ENCODE measurements at places on chromosomes 1 and 21.

GRCh38 chr1:65422241-65423203 lies 2.1 kb downstream of the LEPR start:
- DNase-seq: no peak

DNA sequence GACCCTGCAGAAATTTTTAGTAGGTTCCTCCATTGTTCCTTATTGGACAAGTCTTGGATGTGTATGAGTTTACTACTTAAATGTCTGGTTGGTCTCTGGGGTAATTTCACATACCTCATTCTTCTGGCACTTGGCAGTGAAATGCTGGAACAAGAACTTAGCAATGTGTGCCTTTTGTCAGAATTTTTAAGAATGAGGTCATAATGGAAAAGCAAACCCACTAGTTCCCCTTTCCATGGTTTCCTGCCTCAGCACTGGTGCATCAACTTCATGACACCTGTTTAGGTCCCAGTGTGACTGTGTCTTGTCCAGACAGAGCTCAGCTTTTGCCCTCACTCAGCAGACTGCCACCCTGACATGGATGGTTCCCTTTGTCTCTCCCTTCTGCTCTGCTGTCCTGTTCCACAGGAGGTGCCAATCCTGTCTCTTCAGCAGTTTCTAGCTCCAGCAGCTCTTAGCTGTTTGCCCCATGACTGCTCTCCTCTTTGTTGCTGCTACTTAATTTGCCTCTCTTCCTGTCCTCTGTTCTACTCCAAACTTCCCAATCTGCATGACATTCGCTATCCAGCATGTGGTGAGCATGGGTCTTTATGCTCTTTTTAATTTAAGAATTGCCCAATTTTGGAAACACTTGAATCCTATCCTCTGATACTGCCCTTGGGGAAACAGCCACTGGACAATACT lies 135.6 kb downstream of the CYYR1 start:
- no peak for DNase-seq

- DNase-seq: no peak
Measured at GRCh38 chr1:200041337-200042118, 14.0 kb downstream of the NR5A2 start.

GRCh38 chr21:45383111-45383614 lies 21.8 kb upstream of the COL18A1 start:
- no peak for DNase-seq

GRCh38 chr1:42923367-42924081 lies 35.1 kb downstream of the SLC2A1 start:
- DNase-seq: no peak

DNA sequence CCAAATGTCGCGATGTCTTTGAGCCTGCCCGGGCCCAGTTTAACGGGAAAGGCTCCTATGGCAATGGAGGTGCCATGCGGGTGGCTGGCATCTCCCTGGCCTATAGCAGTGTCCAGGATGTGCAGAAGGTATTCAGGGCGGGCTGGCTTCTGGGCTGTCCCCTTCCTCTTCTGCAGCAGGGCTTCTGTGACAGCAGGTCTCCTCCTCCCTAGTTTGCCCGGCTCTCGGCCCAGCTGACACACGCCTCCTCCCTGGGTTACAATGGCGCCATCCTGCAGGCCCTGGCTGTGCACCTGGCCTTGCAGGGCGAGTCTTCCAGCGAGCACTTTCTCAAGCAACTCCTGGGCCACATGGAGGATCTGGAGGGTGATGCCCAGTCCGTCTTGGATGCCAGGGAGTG lies 3.0 kb downstream of the ADPRS start:
- no peak for DNase-seq

GRCh38 chr21:26130249-26130881 lies 40.2 kb downstream of the APP start:
- no peak for DNase-seq

GRCh38 chr1:47682786-47683350 lies 245.0 kb downstream of the FOXD2 start:
- no peak for DNase-seq

GRCh38 chr1:198864695-198865094 lies 225.9 kb downstream of the PTPRC start:
- no peak for DNase-seq

- DNase-seq: no peak
Measured at GRCh38 chr1:156464335-156464734, 36.2 kb downstream of the MEF2D start.

DNA sequence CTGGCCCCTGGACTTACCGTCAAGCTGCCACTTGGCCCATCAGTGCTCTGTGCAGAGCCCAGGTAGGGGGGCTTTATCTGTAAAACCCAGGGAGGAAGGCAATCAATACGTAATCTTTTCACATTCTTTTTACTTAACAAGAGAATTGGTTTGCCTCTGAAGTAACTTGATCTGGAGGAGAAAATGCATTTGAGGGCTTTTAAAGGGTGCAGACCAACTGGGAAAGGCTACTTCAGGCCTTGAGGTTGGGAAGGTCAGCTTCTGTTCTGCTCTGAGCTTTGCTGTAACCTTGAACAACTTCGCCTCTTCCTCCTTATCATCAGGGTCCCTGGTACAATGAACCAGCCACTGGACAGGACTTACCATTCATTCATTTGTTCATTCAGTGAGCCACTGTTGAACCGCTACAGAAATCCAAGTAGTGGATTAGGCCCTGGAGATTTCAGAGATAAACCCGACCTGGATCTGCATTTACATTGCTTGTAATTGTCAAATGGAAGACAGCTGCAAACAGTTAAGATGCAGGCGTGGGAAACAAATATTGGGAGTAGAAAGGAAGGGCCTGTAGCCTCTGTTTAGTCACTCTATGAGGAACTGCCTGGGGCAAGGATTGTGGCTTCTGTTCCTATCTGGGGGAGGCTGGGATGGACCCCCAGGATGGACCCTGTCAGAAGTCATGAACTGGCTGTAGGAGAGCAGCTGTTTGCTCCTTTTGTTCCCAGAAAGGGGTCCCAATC lies 90.9 kb downstream of the MAN1C1 start:
- DNase-seq: no peak

GRCh38 chr1:214008347-214008746 lies 20.6 kb downstream of the PROX1 start:
- DNase-seq: no peak

GRCh38 chr1:23796466-23797271 lies 3.9 kb downstream of the GALE start:
- no peak for DNase-seq

- DNase-seq: no peak
Measured at GRCh38 chr1:221638595-221638994, 103.3 kb downstream of the DUSP10 start.

DNA sequence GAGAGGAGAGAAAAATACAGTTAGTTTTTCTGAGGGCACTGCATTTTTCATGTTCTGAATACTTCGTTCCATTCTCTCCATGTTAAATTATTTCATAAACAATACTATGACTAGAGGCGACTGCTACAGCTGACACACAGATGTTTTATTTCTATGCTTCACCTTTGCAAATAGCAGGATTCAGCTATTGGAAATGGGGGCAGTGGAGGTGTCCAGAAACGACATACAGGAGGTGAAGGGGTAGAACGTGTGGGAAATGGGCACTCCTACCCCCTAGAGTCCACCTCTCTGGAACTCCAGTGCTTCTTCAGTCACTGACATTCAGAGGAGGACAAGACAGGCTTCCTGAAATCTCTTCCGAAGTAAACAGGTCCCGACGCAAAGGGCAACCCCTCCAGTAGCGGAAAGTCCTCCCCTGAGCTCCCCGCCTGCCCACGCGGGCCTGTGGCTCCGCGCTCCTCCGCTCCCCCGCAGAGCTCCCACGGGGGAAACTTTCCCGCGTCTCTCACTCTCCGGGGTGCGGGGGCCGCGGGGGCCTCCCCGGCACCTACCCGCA lies 480 bp downstream of the DPYD start:
- DNase-seq: no peak

- DNase-seq: no peak
Measured at GRCh38 chr1:205664399-205665017, 15.8 kb downstream of the SLC45A3 start.

- DNase-seq: no peak
Measured at GRCh38 chr1:198876371-198876871, 237.6 kb downstream of the PTPRC start.

GRCh38 chr1:101474039-101474665 lies 237.3 kb downstream of the S1PR1 start:
- no peak for DNase-seq

DNA sequence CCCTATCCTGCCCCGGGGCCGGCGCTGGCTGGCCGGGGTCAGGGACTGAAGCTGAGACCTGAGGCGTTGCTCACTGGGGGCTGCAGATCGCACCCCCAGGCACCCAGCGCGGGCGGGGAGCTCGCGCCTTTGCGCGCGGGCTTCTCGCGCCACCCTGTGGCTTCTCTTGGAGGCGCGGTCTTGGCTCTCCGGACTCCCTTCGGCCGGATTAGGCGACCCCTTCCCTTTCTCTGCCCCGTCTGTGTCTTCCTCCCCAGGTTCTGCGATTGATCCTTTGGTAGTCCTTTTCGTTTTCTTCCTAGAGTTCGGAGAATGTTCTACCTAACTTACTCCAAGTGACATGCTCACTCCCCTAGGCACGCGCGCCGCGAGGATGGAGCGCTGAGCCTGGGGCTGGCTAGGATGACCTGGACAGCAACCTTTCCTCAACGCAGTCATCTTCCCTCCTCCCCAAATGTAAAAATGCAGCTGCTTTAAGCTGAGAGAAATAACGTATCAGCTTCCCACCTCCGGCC lies 495 bp upstream of the NTRK1 start:
- DNase-seq: peak; percentile 72

DNA sequence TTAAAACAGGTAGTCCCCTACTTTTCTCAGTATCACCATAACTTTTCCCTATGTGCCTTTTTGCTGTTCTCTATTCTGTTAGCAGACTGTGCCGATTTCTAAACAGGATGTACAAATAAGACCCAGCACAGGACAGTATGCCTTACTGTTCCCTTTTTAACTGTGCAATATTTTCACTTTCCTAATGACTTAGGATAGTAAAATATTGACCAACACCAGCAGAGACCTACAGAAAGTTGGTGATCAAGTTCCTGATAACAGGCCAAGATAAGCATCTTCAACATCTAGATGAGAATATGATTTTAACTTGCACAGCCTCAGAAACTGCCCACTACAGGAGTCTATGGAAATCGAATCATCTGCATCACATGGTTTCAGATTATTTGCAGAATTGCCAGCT lies 42.0 kb downstream of the ADSS2 start:
- DNase-seq: no peak

DNA sequence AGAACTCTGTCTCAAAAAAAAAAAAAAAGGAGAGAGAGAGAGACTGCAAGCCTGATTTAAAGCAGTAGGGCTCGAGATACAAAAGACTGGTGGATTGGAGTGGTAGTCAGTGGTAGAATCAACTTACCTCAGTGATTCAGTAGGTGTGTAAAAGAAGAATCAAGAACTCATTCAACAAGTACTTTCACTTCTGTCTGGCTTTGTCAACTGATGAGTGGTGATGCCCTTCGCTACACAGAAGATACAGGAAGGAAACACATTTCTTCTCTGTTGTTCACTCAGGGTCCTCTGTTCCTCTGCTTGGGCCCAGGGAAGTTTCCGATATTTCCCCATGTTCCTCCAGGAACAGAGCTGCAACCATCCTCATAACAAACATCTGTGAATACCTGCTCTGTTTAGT lies 68.6 kb upstream of the COG2 start:
- DNase-seq: no peak

- DNase-seq: no peak
Measured at GRCh38 chr1:3444298-3444697, 10.2 kb upstream of the ARHGEF16 start.

GRCh38 chr1:47371016-47371517 lies 37.5 kb downstream of the CMPK1 start:
- DNase-seq: no peak

- DNase-seq: no peak
Measured at GRCh38 chr1:67213164-67213563, 46.9 kb downstream of the IL23R start.

- DNase-seq: no peak
Measured at GRCh38 chr1:41977326-41977725, 58.6 kb upstream of the HIVEP3 start.

DNA sequence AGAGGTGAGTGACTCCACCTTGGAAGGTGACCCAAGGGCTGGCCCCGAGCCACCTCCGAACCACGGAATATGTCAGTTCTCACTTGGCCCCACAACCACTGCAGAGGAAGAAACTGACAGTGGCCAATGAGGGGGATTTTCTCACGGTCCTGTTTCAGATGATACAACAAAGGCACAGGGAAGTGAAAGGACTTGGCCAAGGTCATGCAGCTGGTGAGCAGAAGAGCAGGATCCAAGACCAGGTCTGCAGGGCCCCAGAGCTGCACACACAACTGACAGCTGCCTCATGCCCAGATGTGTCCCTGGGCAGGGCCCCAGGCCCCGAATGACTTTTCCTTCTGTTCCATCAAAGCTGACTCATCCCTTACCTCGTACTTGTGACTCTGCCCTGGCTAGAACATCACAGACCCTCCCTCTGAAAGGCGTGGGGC lies 25.8 kb upstream of the EVA1B start:
- DNase-seq: peak; percentile 25

DNA sequence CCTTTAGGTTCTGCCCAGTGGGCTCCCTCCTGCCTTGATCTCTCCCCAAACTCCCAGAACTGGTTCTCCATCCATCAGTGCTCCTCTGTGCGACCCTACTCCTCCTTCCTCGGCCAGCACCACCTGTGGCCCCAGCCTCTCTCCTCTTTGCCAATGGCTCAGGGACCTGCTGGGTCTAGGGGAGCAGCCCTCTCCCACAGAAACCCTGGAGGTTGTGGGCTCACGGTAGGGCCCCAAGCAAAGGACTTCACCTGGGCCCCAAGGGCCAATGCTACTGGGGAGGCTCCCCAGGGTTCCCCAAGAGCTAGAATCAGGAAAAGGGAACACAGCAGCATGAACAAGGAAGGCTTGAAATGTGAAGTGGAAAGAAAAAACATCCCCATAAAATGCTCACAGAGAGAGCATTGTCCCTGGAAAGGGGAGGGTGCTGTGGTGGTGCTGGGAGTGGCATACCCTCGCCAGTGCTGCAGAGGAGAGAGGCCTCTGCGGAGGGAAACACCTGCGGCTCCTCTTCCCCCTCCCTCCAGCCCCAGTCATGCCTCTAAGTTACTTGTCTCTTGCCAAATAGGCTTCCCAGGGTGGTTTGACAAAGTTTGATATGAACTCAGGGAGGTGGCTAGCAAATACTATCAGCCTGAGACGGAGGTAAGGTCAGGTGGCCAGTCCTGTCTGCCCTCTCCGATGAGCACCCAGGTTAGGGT lies 2.5 kb downstream of the TMEM63A start:
- DNase-seq: no peak

DNA sequence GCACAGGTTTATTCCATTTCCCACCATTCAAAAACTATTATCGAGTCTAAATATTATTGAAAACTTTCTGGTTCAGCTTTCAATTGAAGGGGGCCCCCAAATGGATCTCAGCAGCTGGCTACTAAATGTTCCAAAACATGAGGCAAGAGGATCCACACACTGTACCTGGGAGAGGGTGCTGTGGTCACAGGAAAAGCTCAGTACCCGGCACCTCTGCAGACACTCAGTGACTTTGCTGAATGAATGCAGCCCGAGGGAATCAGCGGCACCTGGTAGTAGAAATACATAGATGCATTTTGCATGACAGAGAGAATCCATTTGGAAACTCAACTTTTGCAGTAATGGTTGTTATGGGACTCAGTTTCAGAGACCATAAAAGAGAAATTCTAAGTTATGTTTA lies 89.3 kb downstream of the PCP4 start:
- no peak for DNase-seq

All from GM18507 (cell line).